ENCODE measurements at places on chromosomes 3 and 15. TPM values are rescaled to one million over a fixed set of nuclear protein-coding genes. Genes with fewer than 3 reads are reported as not detected.

Gene GOLGA6L10
- 1.1 TPM for total RNA-seq

Gene SERINC4
- total RNA-seq = not detected

Gene SLITRK3
- not detected for total RNA-seq

Gene SLC27A2
- total RNA-seq = not detected

Gene KLF13
- 16.1 TPM for total RNA-seq

Gene IGSF10
- 0.94 TPM for total RNA-seq

All from bronchial smooth muscle cell (primary cell).